ENCODE measurements at places on chromosomes 3 and 15.

DNA sequence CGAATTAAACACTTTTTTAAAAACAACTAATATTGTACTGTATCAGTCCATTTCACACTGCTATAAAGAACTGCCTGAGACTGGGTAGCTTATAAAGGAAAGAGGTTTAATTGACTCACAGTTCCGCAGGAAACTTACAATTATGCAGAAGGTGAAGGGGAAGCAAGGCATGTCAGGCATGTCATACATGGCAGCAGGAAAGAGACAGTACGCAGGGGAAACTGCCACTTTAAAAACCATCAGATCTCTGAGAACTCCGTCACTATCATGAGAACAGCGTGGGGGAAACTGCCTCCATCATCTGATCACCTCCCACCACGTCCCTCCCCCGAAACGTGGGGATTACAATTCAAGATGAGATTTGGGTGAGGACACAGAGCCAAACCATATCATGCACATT is 162.8 kb upstream of the TPM1 start:
- no peak for DNase-seq

GRCh38 chr3:16897254-16897926 is 12.6 kb downstream of the PLCL2 start:
- no peak for DNase-seq

- no peak for DNase-seq
These were observed 79.2 kb downstream of the SEMA5B start for GRCh38 chr3:122948408-122948807.

GRCh38 chr3:124784686-124785382 is 54.6 kb downstream of the UMPS start:
- DNase-seq = no peak

DNA sequence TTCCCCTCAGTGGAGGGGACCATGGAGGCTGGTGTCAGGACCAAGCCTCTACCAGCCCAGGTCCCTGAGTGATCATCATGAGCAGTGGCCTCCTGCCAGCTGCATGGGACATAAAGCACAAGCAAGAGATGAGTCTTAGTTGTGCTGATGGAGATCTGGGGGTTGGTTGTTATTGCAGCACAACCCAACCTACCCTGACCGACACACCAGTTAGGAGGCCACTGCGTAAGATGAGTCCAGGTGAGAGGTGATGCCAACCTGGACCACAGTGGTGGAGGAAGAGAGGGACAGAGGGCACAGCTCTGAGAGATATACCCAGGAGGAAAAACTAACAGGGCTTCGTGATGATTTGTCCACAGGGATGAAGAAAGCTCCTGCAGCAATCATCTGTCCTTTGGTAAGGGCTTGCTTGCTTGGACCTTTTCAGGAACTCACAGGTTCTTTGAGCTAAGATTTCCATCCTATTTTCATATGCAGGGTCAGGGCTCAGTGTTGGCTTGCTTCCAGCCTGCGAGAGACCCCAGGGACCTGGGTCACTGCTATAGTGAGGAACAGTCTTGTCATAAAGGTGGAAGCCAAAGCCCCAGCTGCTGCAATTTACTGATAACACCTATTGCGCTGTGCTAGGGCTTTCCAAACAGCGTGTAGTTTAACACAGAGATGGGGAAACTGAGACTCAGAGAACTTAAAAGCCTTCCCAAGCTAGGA is 8.1 kb downstream of the RASGRF1 start:
- DNase-seq = no peak

- DNase-seq = no peak
These were observed 11.1 kb upstream of the MGLL start for GRCh38 chr3:127833281-127834032.

GRCh38 chr15:97977734-97978133 is 17.2 kb downstream of the ARRDC4 start:
- no peak for DNase-seq

- DNase-seq = no peak
These were observed 81.7 kb downstream of the RYR3 start for GRCh38 chr15:33392453-33392852.

GRCh38 chr3:164194842-164195241 is 883.5 kb downstream of the SI start:
- DNase-seq = no peak

DNA sequence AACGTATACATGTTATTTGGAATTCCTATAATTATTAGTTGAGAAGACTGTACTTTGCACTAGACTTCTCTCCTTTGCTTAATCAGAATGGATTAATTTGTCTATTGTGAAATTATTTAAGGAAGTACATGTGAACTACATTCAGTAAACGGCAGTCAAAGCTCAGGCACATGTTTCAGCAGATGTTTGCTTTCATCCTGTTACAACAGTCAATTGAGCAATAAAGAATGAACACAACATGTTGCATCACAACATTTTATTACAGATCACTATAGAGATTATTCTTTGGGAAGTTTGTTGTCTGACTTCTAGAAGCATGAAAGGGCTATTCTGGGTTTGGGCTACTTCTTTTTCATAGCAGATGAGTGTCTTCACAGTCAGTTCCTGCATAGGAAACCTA is 39.2 kb downstream of the RAB27A start:
- no peak for DNase-seq

- DNase-seq = no peak
These were observed 99.0 kb upstream of the LIPC start for GRCh38 chr15:58332676-58333400.

DNA sequence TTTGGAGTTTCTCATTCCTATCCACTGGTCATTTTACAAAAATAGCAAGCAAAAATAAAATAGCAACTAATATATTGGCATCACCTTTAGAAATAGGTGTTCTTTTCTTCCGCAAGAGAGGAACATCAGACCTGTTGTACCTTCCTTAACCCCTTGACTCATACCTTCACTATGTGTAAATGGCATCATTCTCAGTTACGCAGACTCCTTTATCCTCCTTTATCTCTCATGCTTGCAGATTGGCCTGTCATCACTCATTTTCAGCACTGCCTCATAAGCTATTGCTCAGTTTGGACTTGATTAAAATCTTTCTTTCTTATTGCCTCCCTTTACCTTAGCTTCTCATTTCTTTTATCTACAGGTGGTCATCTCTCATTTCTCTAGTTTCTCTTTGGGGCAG is 21.4 kb downstream of the ARHGEF26 start:
- DNase-seq = no peak

DNA sequence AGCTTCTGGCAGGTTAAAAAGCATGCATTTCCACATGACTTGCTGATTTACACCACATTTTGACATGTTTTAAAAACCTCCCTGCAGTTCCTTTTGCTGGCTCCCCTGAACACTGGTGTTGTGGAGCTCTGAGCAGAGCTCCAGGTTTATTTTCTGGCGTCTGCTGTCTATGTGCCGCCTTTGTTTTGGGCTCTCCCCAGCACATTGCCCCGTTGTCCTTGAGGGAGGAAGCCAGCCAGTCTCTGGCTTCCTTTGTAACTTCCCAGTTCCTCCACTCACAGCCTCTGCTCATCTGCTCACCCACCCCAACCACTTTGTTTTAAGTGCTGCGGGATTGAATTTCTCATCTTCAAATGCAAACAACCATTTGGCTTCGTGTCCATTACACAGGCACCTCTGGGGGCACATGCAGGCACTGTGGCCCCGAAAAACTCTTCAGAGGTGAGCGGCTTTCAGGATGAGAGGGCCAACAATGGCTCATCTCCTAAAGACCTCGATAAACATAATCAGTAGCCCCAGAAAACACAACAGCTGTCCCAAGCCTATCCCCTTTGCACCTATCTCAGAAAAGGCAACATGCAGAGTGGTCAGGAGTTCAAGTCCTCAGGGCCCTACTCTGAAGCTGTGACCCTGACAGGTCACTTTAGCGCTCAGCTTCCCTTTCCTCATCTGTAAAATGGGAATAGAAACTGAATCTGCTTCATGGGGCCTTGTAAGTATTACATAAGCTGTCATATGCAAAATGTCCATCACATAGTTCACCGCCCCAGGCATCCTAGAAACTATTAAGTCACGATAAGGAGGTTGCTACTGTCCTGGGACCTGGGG is 1.3 kb upstream of the MEF2A start:
- no peak for DNase-seq

- no peak for DNase-seq
These were observed 5.3 kb upstream of the TYRO3 start for GRCh38 chr15:41553731-41554130.

GRCh38 chr15:71396536-71397125 is 281.4 kb downstream of the THSD4 start:
- no peak for DNase-seq

GRCh38 chr15:99711625-99712024 is 21.6 kb downstream of the LYSMD4 start:
- no peak for DNase-seq

DNA sequence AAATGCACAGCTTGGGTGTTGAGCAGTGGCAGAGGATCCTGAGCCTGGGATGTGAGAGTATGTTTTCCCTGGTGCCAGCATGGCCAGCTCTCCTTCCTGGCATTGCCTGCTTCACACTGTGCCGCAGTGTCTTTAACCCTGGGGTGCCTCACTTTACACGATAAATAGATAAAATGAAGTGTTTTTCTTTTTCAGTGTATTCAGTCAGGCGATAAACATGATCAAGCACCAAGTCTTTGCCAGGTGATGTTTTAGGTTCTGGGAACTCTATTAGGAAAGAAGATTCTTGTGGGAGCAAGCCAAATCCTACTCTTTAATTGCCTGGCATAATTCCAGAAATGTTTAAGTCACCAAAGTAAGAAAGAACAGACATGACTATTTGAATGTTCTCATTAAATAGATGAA is 14.0 kb downstream of the ABHD6 start:
- no peak for DNase-seq

DNA sequence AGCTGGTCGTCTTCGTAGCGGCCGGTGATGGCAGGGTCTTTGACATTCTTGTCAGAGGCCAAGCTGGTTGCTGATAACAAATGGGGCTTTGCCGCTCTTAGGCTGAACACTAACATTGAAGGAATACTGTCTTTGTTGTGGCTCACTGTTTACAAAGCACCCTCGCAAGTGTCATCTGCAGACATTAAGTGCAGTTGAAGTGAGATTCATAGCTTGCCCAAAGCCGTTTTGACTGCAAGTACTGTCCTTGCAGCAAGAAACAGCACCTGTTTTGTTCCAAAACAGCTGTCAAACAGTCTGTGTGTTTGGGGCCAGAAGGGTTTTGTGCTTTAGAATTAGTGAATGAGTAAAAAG is 568 bp downstream of the SENP2 start:
- no peak for DNase-seq

DNA sequence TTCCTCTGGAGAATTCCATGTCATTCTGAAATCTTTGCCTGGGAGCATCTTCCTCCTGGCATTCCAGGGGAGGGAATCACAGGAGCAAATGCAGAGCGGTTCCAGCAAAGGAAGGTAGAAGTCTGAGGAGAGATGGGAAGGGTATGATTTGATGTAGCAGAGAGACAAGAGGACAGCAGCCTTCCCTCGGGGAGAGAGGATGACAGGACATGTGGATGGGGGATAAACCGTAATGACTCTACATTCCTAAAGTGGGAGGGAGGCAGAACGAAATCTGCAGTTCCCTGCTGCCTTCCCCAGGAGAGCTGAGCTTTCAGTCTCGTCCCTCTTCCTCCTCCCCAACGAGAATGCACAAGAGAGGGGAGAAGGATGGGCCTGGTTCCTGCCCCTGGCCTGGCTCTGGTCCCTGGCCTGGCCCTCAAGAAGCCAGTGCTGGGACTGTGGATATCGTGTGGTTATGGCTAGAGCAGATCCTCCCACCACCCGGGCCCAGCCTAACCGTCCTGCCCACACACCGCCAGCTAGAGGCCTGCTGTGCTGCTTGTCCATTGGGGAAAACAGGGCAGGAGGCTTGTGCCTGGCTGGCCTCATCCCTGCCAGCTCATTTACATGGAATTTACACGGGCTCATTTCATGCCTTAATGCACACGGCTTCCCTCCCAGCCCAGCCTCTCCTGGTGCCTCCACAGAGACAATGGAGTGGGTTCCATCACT is 26.6 kb downstream of the SEMA7A start:
- DNase-seq = no peak

DNA sequence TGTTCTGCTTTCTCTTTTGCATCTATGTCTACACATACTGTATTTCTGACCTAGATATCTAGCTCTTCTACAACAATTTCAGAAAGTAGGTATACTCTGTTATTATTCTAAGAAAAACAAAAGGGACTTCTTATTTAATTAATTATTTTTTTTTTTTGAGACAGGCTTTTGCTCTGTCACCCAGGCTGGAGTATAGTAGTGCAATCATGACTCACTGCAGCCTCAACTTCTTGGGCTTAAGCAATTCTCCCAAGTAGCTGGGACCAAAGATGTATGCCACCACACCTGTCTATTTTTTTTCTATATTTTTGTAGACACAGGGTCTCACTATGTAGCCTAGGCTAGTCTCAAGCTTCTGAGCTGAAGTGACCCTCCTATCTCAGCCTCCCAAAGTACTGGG is 130.6 kb downstream of the MBNL1 start:
- DNase-seq = no peak

DNA sequence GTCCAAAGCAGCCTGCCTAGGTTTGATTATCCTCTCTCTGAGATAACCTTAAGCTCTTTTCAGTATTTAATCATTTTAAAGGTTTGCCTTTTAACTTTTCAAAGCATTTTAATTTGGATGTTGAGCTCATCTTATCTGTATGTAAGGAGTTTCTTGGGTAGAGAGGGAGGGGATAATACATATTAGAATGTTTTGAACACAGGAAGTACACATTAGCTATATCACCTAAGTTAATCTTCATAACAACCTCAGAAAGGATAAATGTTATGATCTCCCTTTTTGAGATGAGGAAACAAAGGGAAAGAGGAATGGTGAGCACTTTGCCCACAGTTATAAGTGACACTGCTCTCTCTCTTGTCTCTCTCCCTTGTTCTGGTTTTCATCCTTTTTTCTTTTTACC is 2.2 kb upstream of the CD47 start:
- no peak for DNase-seq

DNA sequence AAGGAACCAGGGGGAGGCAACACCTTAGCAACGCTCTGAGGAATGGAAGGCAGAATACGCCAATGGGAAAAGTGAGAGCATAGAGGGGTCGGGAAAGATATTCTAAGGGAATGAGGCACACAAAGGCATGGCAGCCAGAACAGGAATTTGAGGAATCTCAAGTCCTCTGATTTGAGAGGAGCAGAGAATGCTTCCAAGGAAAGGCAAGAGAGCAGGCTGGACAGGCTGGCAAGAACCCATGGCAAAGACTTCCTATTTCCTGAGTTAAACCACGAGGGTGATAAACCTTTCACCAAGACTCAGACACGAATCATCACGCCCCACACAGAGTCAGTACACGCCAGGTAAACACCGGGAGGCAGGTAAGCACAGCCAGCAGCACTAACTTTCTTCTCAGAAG is 109.8 kb downstream of the IGF2BP2 start:
- no peak for DNase-seq

DNA sequence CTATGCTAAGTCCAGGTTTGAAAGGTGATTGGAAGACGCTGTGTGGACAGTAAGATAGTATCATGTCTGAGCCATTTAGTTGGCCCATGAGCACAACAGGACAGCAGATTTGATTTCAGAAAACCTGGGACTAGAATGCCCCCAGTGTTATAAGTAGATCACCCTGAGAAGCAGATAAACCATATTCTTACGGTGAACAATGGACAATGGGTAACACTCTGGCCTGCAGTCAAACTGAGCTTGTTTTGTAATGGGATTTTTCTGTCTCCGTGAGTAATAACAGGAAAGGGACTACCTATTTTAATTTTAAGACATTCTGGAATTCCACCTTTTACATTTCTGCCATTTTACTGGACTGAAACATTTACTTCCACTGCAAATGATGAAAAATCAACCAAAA is 71.5 kb downstream of the LDHAL6B start:
- DNase-seq = no peak
